ENCODE measurements at places on chromosomes 6 and 20. TPM values are rescaled to one million over a fixed set of nuclear protein-coding genes. Genes with fewer than 3 reads are reported as not detected.

The ZBTB22 gene
- total RNA-seq, result 11.1 TPM

The GNMT gene
- 1.1 TPM for total RNA-seq

The SCUBE3 gene
- total RNA-seq, result not detected

The TCF15 gene
- not detected for total RNA-seq

The NMBR gene
- total RNA-seq, result not detected

The CHRNA4 gene
- not detected for total RNA-seq

The LRRC73 gene
- 0.26 TPM for total RNA-seq

The PRL gene
- total RNA-seq, result not detected

The IMPG1 gene
- total RNA-seq, result not detected

The MATN4 gene
- total RNA-seq, result 0.39 TPM

The MCCD1 gene
- total RNA-seq, result not detected

The SLC32A1 gene
- not detected for total RNA-seq

The CST7 gene
- 47.5 TPM for total RNA-seq

DNA sequence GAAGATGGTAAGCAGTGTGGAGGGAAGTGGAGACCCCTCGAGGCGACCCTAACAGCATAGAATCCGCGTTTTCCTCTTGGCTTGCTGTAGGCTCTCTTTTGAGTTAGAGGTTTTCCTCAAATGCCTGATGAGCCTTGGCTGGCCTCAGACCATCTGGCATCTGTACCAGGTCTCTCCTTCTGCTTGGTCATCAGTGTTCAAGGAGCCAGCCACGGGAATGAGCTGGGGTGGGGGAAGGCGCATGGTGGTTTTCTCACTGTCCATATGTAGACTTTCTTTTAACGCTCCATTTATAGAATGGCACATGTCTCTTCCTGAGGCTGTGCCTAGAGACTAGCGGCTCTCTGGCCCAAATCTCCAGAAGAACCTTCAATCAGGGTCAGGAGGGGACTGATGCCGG lies 8.1 kb upstream of the GUCA1A start:
- no peak for DNase-seq
- peaks cover 7% of the 10 kb centered on the region for H3K4me1 ChIP-seq
- no peaks in the 10 kb centered on the region for H3K36me3 ChIP-seq
- H3K27me3 ChIP-seq, result peaks cover 14% of the 10 kb centered on the region
- H3K4me3 ChIP-seq, result no peak overlapping the region

GRCh38 chr6:31171931-31172905 lies 1.7 kb upstream of the POU5F1 start:
- peaks cover 12% of the 10 kb centered on the region for H3K4me1 ChIP-seq
- no peak for DNase-seq
- no peak overlapping the region for H3K4me3 ChIP-seq
- peak overlapping the region; percentile 37 for H3K27ac ChIP-seq
- no peaks in the 10 kb centered on the region for H3K27me3 ChIP-seq
- no peaks in the 10 kb centered on the region for H3K36me3 ChIP-seq

- no peaks in the 10 kb centered on the region for H3K4me1 ChIP-seq
- DNase-seq, result no peak
- no peak overlapping the region for H3K4me3 ChIP-seq
- no peaks in the 10 kb centered on the region for H3K27me3 ChIP-seq
These were observed 45.2 kb downstream of the KIF16B start for GRCh38 chr20:16528078-16528477.

DNA sequence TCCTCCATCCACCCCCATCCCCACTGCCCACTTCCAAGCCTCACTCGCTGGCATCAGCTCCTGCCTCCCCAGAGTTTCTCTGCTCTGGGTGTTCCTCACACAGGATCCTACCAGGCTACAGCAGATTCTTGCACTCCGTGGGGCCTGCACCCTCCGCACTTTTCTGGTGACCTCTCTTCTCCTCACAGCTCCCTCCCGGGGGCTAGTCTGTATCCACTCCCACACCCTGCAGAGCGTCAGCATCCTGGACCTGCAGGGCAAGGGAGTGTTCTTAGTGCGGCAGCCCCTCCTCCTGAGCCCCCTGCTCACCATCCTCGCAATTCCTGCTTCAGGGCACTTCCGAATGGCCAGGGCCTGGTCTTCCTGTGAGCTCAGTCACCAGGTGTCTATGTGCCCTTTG lies 224.2 kb downstream of the DLL1 start:
- H3K27ac ChIP-seq, result no peak overlapping the region
- no peak overlapping the region for H3K4me3 ChIP-seq

DNA sequence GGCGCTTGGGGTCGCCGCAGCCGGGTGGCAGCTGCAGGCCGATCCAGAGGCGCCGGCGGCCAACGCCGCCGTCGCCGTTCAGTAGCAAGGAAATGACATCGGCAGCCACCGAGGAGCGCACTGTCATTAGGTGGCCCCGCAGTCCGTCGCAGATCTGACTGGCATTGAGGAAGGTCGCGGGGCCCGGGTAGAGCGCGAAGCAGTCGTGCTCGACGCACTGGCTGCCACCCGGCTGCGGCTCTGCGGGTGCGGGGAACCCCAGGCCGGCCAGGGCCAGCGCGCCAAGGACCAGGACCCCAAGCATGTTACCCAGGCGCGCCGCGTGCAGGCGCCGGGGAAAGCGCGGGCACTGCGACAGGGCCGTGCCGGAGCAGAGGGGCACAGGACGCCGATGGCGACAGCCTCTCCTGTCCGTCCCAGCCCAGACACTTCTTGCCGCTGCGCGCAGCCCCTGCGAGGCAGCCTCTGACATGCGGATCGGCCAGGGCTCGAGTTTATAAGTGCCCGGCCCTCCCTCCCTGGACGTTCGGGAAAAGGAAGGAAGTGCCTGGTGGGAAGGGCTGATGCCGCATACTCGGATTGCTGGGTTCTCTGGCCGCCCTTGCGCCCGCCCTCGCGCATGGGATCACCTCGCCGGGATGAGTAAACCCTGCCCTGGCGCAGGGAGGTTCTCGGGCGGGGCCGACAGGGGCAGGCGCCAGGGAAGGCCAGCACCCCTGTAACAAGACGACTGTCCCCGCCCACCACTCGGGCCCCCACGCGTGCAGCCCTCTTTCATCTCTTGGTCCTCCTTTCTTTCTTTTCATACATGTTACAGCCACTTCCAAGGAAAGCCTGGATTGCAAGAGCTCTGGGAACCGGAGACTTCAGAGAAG lies at the start of gene THBD:
Gene THBD, minus strand, starts transcription at position 472 of the 875 bp plus-strand sequence. Its CDS starts 168 bp downstream, at position 304.
- peaks cover 6% of the 10 kb centered on the region for H3K4me1 ChIP-seq
- DNase-seq, result no peak
- H3K4me3 ChIP-seq, result no peak within 1 kb of the TSS
- H3K27me3 ChIP-seq, result peaks cover 61% of the 10 kb centered on the region
- H3K27ac ChIP-seq, result no peak within 1 kb of the TSS

DNA sequence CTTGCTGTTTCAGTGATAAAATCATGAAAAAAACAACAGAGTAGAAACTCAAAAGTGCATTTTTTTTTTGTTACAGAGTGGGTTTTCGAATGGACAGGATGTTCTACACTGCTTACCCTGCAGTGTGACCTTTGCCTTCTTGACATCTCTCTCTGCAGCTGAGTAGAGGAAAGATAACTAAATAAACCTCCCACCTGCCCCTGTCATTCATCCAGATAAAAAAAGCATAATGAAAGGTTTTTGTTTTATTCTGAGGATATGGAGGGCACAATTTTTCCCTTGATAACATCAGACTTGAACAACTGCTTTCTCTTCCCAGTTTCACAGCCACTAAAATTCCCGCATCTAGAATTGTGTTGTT lies 193.6 kb upstream of the FOXQ1 start:
- no peak overlapping the region for H3K4me3 ChIP-seq
- H3K27ac ChIP-seq, result no peak overlapping the region
- H3K36me3 ChIP-seq, result no peaks in the 10 kb centered on the region
- no peak for DNase-seq
- H3K27me3 ChIP-seq, result no peaks in the 10 kb centered on the region

- H3K27ac ChIP-seq, result no peak overlapping the region
- peaks cover 6% of the 10 kb centered on the region for H3K27me3 ChIP-seq
- no peaks in the 10 kb centered on the region for H3K36me3 ChIP-seq
- no peaks in the 10 kb centered on the region for H3K4me1 ChIP-seq
- H3K4me3 ChIP-seq, result no peak overlapping the region
These were observed 384.1 kb downstream of the LAMA2 start for GRCh38 chr6:129267028-129267427.

GRCh38 chr6:168301648-168302398 lies 17.8 kb downstream of the DACT2 start:
- no peak overlapping the region for H3K27ac ChIP-seq
- DNase-seq, result no peak
- H3K4me1 ChIP-seq, result no peaks in the 10 kb centered on the region
- H3K27me3 ChIP-seq, result peaks cover 6% of the 10 kb centered on the region
- no peaks in the 10 kb centered on the region for H3K36me3 ChIP-seq

GRCh38 chr6:168239044-168239773 lies 80.4 kb downstream of the DACT2 start:
- no peak overlapping the region for H3K4me3 ChIP-seq
- H3K36me3 ChIP-seq, result no peaks in the 10 kb centered on the region
- no peak for DNase-seq
- no peaks in the 10 kb centered on the region for H3K27me3 ChIP-seq
- no peak overlapping the region for H3K27ac ChIP-seq

GRCh38 chr6:111626441-111626840 lies 20.8 kb upstream of the TRAF3IP2 start:
- no peaks in the 10 kb centered on the region for H3K4me1 ChIP-seq
- no peaks in the 10 kb centered on the region for H3K36me3 ChIP-seq
- no peak overlapping the region for H3K4me3 ChIP-seq
- no peaks in the 10 kb centered on the region for H3K27me3 ChIP-seq

- H3K4me1 ChIP-seq, result no peaks in the 10 kb centered on the region
- no peak overlapping the region for H3K27ac ChIP-seq
- H3K36me3 ChIP-seq, result no peaks in the 10 kb centered on the region
These were observed 118.9 kb upstream of the COL21A1 start for GRCh38 chr6:56366141-56366852.

- H3K27me3 ChIP-seq, result no peaks in the 10 kb centered on the region
- H3K36me3 ChIP-seq, result peaks cover 8% of the 10 kb centered on the region
- no peak for DNase-seq
- H3K27ac ChIP-seq, result no peak overlapping the region
- no peak overlapping the region for H3K4me3 ChIP-seq
These were observed 37.4 kb upstream of the RPL7L1 start for GRCh38 chr6:42841844-42842584.

GRCh38 chr6:101085327-101085726 lies 204.2 kb upstream of the ASCC3 start:
- H3K36me3 ChIP-seq, result no peaks in the 10 kb centered on the region
- H3K27ac ChIP-seq, result no peak overlapping the region
- no peak for DNase-seq
- H3K4me3 ChIP-seq, result no peak overlapping the region

GRCh38 chr6:6823030-6823429 lies 234.5 kb downstream of the LY86 start:
- peaks cover 31% of the 10 kb centered on the region for H3K4me1 ChIP-seq
- peaks cover 11% of the 10 kb centered on the region for H3K27me3 ChIP-seq
- H3K36me3 ChIP-seq, result no peaks in the 10 kb centered on the region
- no peak for DNase-seq
- no peak overlapping the region for H3K4me3 ChIP-seq

DNA sequence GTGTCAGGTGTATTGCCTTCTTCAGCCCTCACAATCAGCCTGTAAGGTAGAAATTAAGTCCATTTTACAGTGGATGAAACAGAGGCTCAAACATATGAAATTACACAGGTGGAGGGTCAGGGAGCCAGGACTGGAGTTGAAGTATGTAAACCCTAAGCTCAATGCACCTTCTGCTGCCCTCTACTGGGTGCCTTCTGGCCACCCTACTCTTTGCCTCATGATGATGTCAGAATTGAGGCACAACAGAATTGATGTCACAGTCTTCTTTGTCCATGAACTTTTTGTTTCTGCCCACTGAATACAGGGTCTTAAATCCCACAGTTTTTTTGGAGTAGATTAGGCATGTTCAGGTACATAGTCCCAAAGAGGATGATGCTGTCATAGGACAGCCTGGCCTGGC lies 400.8 kb upstream of the CHD6 start:
- no peaks in the 10 kb centered on the region for H3K4me1 ChIP-seq
- no peak overlapping the region for H3K4me3 ChIP-seq
- H3K27ac ChIP-seq, result no peak overlapping the region
- H3K36me3 ChIP-seq, result no peaks in the 10 kb centered on the region

- no peak for DNase-seq
- H3K4me1 ChIP-seq, result no peaks in the 10 kb centered on the region
- no peaks in the 10 kb centered on the region for H3K36me3 ChIP-seq
These were observed 83.4 kb upstream of the NNAT start for GRCh38 chr20:37437676-37438075.

GRCh38 chr6:167737205-167737830 lies 89.4 kb upstream of the AFDN start:
- no peaks in the 10 kb centered on the region for H3K4me1 ChIP-seq
- no peak for DNase-seq
- H3K27ac ChIP-seq, result no peak overlapping the region
- H3K36me3 ChIP-seq, result no peaks in the 10 kb centered on the region
- no peak overlapping the region for H3K4me3 ChIP-seq

GRCh38 chr6:130615816-130616215 lies 211.4 kb upstream of the SMLR1 start:
- DNase-seq, result no peak
- no peaks in the 10 kb centered on the region for H3K4me1 ChIP-seq
- no peaks in the 10 kb centered on the region for H3K27me3 ChIP-seq
- H3K36me3 ChIP-seq, result no peaks in the 10 kb centered on the region
- H3K4me3 ChIP-seq, result no peak overlapping the region

GRCh38 chr6:96186516-96187195 lies 170.9 kb downstream of the FUT9 start:
- no peaks in the 10 kb centered on the region for H3K4me1 ChIP-seq
- H3K27ac ChIP-seq, result no peak overlapping the region
- no peak overlapping the region for H3K4me3 ChIP-seq

- H3K4me1 ChIP-seq, result no peaks in the 10 kb centered on the region
- no peaks in the 10 kb centered on the region for H3K36me3 ChIP-seq
- H3K4me3 ChIP-seq, result no peak overlapping the region
- H3K27me3 ChIP-seq, result peaks cover 4% of the 10 kb centered on the region
- DNase-seq, result no peak
- H3K27ac ChIP-seq, result no peak overlapping the region
These were observed 188.7 kb downstream of the ZMYND8 start for GRCh38 chr20:47167846-47168245.

- H3K27me3 ChIP-seq, result no peaks in the 10 kb centered on the region
- H3K36me3 ChIP-seq, result peaks cover 37% of the 10 kb centered on the region
- H3K4me3 ChIP-seq, result peak overlapping the region; percentile 75
- DNase-seq, result no peak
- H3K27ac ChIP-seq, result peak overlapping the region; percentile 94
These were observed 12.7 kb downstream of the ELOVL5 start for GRCh38 chr6:53336070-53336469.

- H3K4me3 ChIP-seq, result no peak overlapping the region
- no peaks in the 10 kb centered on the region for H3K36me3 ChIP-seq
- peaks cover under 1% of the 10 kb centered on the region for H3K27me3 ChIP-seq
- H3K4me1 ChIP-seq, result no peaks in the 10 kb centered on the region
- no peak for DNase-seq
- no peak overlapping the region for H3K27ac ChIP-seq
These were observed 18.4 kb downstream of the TENT5A start for GRCh38 chr6:81734081-81734480.

DNA sequence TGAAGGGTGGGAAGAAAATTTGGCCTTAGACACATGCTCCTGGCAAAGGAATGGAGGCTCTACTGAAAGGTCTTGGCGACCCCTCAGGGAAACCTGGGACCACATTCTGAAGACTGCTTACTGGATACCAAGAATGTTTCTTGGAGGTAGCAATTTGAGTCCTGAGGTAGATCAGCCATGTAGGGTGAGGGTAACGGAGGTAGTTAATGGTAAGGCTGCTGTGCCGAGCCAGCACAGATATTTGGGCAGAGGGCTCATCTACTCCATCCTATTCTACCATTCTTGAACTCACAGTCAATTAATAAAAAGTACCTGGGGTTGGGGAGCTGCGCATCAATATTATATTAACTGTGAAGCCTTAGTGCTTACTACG lies 401 bp upstream of the PHF3 start:
- peaks cover 10% of the 10 kb centered on the region for H3K36me3 ChIP-seq
- H3K4me1 ChIP-seq, result peaks cover 35% of the 10 kb centered on the region
- no peak for DNase-seq

All from activated CD8-positive, alpha-beta T cell treated with anti-CD3 and anti-CD28 coated beads, Interleukin-2, amount 10 ng/mL, durations not matched to agents 7 days and 5 days (primary cell).